ENCODE measurements at places on chromosomes 6 and 20.

- DNase-seq: no peak
Measured at GRCh38 chr20:50304501-50304856, 113.8 kb downstream of the CEBPB start.

- DNase-seq: no peak
Measured at GRCh38 chr6:122663981-122664380, 53.8 kb downstream of the PKIB start.

DNA sequence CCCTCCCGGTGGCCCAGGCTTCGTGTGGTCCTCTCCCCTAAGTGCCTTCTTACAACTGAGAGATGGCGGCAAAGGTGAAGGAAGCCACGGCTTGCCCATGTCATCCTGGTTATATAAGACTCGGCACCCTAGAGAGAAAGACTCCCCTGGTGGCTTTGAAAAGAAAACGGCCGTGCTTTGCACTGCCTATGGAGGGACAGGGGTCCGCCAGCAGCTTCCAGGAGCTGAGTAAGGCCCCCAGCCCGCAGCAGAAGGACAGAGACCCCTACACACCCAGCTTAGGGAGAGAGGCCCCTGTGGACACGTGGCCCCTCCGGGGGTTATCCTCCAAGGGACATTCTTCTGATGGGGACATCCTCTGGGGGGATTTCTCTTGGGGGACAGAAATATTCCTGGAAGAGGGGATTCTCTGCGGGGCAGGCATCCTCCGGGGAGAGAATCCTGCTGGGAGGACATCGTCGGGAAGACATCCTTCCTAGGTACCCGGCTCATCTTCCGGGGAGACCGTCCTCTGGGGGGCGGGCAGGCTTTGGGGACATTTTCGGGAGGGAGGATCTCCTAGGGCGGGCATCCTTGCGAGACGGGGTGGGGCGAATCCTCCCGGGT is 511 bp upstream of the OGFR start:
- no peak for DNase-seq

- DNase-seq: no peak
Measured at GRCh38 chr6:32222333-32223230, 1.3 kb downstream of the NOTCH4 start.

- no peak for DNase-seq
Measured at GRCh38 chr20:64058536-64058935, 4.5 kb upstream of the TCEA2 start.

DNA sequence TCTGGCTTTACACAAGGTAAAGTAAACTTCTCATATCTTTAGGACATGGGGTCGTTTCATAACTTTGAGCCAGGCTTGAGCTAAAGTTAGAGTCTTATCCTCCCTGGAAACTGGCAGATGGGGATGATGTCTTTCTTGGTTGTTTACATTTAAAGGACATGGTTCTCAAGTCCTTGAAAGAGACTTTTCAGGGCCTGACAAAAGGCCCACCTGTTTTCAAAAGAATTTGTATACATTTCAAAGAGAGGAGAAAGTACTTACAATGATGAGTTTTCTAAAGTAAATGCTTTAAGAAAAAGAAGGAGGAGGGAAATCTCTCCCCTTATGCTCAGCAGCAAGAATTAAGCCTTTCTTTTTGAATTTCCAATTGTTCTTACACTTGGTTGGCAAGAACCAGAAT is 45.7 kb upstream of the TINAG start:
- DNase-seq: no peak

DNA sequence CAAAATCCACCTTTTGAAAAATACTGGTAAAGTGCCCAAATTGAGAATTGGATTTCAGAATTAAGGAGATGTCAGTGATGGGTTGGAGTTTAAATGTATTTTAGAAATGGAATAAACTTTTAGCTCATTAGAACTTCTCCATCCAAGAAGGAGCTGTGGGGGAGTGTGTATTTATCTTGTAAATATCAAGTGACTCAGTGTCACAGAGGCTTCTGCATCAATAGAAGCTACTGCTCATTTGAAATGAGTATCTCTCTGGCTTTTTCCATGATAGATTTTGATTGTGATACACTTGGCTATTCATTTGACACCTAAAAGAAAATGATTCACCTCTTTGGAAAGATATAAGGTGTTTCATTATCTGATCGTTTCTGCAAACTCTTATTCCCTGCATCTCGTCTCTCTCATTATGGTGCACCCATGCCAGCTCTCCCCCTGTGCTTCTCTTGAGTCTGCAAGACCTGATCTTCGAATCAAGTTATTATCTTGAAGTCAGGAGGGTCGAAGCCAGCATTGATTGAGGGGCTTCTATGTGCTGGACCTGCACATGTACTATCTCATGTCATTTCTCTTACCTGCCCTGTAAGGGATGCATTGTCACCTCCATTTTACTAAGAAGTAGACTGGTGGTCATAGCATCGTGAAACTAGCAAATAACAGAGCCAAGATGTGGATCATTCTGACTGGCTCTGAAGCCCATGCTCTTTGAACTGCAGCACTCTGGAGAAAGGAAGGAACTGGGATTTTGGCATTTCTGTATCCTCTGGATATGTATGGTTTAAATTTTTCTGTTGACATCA is 30.1 kb downstream of the VAPB start:
- DNase-seq: no peak

DNA sequence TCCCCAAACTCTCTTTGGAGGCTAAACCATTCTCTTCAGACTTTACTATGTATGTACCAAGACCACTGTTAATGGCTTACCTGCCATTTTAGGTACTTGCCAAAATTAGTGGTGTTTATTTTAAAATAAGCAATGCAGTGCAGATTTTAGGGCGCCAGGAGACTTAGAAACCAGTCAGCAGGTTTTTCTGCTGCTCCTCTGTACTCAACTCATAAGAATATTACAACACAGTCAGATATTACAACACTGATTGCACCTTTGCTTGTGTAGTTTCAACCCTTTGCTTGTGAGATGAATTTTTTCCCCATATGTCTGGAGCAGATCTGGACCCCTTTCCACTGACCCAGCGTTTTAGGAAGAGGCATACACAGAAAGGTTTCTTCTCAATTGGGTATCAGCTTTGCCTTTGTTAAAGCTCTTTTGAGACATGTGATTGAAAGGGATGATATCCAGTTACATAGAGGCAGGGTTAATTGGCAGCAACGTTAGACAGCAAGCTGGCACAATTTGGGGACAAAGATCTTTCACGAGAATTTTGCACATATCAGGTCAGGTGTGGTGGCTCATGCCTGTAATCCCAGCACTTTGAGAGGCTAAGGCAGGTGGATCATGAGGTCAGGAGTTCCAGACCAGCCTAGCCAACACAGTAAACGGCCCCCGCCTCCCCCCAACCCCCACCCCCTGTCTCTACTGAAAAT is 6.2 kb downstream of the TTPAL start:
- no peak for DNase-seq

DNA sequence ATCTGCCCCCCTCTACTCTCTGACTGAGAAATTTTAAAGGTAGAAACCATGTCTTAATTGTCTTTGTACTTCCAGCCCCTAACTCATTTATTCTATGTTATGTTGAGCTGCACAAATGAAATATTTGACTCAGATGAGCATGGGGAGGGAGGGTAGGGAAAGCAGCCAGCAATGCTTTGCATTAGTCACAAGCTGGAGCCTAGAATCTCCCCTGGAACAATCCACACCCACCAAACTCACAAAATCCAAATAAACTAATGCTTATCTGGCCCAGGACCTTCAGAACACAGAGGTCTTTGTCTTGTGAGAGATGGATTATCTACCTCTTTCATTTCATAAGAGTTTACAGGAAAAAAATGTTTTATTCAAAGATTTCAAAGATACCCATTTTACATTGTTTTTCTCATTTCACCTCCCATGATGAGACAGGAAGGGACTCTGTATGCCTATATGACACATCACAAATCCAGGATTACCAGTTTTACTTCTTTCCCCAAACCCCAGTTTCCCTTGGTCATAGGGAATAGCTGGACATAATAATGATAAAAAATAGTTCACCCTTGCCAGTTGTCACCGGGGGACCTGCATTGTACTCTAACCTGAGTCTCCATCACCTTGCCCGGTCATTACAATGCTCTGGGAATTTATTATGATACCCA is 466.9 kb downstream of the KIF16B start:
- DNase-seq: no peak

DNA sequence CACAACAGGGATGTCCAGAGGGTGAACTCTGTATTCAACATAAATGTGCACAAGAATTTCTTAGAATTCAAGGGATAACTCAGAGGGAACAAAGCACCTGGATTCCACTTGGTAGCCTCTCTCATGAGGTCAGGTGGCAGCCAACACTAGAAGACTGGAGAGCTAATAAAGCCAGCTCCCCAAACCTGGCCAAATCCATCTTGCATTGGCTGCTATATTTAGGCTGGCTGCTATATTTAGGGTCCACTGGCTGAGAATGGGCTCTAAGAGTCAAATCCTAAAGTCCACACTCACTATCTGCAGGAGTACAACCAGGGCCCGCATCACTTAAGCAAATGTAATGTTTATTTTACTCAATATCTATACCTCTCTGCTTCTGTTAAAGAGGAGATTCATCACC is 20.0 kb downstream of the TBC1D7 start:
- no peak for DNase-seq

GRCh38 chr20:63189846-63190559 is 25.9 kb downstream of the YTHDF1 start:
- DNase-seq: no peak

DNA sequence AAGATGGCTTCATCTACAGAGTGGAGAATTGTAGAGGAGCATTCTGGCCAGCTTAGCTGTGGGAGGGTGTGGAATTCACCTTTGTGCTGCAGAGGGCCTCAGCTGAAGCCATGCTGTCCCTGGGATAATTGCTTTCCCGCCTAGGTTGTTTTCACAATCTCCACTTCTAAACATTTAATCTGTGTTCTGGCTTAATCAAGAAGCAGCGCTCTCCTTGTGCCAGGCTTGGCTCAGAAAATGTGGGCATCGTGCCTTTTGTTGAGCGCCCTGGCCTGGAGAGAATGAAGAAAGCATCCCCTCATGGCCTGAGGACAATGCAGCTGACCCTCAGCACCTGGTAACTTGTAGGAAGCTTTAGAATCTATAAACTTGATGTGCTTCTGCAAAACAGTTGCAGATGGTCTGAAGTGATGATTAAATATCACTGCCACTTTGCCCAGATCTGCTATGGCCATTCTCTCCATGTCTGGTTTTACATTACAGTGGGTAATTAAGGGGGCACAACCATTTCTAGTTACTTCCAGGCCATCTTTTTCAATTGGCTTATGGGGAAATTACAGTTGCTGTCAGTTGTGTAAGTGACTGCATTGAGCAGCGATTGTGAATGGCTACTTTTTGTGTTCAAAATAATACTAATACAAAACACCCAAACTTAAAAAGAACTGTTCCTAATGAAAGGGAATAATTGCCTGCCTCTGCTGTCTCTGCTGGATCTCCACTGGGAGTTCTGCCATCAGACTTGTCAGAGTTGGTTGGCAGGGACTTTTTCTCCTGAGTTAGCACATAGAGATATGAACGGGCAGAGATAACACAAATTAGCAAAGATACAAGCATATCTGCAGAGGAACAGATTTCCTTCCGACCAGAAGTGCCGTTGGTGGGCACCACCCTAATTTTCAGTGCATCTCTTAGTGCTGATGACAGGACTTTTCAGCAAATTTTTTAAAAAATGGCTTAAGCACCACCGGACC is 18.4 kb downstream of the CTNNBL1 start:
- DNase-seq: no peak

- DNase-seq: no peak
Measured at GRCh38 chr6:39653612-39654011, 71.6 kb downstream of the KIF6 start.

GRCh38 chr6:3965071-3965718 is 113.7 kb downstream of the FAM217A start:
- no peak for DNase-seq

- no peak for DNase-seq
Measured at GRCh38 chr6:44538807-44539201, 151.3 kb downstream of the CDC5L start.

DNA sequence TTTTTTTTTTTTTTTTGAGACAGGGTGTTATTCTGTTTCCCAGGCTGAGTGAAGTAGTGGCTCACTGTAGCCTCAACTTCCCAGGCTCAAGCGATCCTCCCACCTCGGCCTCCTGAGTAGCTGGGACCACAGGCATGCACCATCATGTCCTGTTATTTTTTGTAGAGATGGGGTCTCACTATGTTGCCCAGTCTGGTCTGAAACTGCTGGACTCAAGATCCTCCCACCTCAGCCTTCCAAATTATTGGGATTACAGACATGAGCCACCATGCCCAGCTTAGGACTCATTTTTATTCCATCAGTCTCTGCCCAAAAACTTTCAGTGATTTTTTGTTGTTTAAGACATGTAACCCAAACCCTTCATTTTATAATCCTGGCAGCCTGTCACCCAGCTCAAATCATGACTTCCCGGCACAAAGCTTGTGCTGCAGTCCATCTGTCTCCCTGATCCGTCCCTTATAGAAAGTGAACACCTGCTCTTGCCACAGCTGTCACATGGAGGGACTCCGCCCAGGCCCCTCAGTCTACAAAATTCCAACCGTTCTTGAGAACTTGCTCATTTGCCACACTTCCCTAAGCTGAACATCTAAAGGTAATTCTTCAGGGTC is 183.9 kb upstream of the JARID2 start:
- DNase-seq: no peak

DNA sequence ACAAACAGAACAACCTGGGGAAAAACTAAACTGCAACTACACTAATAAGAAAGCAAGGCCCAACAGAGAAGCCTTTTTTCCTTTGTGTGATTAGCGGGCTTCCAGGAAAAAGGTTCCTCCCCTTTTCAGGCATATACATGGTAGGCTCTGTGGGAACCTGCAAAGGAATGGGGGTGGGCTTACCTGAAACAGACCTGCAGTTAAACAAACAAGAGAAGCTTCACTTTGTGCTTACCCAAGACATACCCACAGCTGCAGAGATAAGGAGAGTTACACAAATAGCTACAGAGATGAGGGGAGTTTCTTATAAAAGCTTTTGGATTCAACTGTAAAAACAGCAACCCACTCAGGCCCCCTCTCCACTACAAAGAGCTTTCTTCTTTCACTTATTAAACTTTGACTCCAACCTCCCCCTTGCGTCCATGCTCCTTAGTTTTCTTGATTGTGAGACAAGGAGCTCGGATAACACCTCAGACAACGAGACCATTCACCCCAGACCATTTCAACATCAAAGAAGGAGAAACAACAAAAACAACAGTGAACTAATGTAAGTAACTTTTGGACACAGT is 30.9 kb downstream of the RNF146 start:
- DNase-seq: no peak

DNA sequence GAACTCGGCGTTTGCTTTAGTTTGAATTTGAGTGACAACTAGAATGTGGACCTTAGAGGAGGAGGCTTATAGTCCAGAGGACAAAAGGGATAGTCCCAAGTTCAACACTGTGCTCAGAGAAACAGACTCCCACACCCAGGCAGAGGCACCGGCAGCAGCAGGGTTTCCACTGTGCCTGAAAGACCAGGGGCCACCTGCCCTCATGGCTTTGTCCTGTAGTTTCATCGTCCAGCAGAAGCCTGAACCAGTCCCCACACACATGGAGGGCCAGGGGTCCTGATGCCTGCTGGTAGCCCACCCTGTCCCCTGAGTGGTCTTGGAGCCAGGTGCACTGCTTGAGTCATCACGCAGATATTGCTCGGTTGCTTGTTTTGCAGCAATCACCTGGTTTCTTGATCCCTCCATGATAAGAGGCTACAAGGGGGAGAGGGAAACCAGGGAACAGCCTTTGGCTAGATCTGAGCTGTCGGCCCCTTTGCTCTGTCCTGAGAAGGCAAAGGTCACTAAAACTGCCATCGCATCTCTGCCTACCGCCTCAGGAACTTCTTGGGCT is 7.2 kb upstream of the ACSS1 start:
- no peak for DNase-seq
